ENCODE measurements at places on chromosomes 2 and 18.
A peak's percentile ranks its signal among the peaks of the same experiment; 100 is the strongest.

- DNase-seq, result no peak
Measured at GRCh38 chr2:160432633-160433032, 61.0 kb downstream of the RBMS1 start.

- no peak for DNase-seq
Measured at GRCh38 chr2:141810148-141810547, 320.7 kb downstream of the LRP1B start.

DNA sequence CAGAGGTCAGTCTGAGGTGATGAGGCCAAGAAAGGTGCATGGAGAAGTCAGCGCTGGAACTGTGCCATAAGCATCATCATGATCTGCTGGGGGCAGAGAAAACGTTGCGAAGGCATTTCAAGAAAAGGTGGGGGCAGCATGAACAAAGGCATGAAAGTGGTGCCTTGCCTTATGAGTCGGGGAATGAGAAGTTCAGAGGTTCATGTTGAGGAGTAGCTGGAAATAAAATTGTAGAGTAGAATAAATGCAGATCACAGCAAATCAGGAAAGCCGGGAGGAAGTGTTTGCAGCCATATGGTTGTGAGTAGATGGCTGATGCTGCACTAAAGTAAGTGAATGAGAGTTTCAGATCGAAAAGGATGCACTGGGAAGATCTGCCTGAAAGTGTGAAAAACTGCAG, 72.1 kb upstream of the ARL5A start:
- no peak for DNase-seq

DNA sequence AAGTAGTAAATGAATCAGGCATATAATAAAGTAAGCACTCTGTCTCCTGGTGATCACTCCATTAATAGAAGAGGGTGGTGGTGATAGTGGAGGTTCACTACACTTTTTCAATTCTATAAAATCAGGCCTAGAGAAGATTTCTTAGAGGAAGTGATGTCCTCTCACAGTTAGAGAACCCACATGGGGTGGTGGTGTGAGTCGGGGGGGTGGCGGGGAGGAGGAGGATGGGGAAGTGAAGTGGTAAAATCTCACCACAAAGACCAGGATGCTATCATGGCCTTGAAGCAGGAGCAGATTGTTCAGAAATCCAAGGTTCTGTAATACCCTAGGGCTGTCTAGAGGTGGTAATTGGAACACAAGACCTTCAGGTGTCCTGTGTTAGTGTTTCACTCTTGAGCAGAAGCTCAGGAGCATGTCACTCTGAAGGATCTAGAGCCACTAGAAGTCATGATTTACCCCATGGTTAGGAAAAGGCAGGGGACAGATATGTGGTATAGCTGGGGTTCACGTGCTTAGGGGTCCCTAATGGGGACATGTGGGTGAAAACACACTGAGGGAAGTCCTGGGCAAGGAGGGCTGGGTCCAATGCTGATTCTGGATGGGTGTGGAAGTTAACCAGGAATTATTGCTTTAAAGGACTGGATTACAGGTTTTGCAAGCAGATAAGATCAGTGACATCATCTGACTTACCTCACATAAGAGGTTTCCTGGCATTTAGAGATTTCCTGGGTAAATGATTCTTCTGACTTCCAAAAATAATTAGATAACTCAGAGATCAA, 31.0 kb downstream of the RNF125 start:
- no peak for DNase-seq

DNA sequence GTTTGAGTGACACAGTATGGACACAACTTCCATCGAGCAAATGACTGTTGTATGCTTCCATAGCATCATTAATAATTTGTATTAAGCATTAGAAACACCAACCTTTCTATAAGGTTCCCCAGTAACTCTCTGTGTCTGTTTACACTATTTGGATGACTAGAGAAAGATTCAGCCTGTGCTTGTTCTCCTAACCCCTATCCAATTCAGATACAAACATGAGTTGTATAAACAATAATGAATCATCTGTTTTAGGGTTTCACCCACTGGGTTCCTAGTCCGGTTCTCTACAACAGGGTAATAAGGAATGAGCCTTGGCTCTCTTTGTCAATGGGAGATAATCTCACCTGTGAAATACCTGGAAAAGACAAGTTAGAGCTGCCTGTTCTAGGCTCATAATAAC, 894.1 kb upstream of the PIK3C3 start:
- DNase-seq, result no peak

- DNase-seq, result no peak
Measured at GRCh38 chr18:54335638-54336173, 22.0 kb downstream of the STARD6 start.

- DNase-seq, result no peak
Measured at GRCh38 chr2:15200581-15200980, 360.6 kb downstream of the NBAS start.

- no peak for DNase-seq
Measured at GRCh38 chr18:21110713-21111345, 784 bp downstream of the ROCK1 start.

- DNase-seq, result no peak
Measured at GRCh38 chr2:201698588-201699226, at the start of gene MPP4. Gene MPP4 (minus strand): TSS chr2:201698644. CDS start chr2:201693954, 4,690 bp downstream.

GRCh38 chr2:234606896-234607295, 110.0 kb upstream of the ARL4C start:
- DNase-seq, result no peak

DNA sequence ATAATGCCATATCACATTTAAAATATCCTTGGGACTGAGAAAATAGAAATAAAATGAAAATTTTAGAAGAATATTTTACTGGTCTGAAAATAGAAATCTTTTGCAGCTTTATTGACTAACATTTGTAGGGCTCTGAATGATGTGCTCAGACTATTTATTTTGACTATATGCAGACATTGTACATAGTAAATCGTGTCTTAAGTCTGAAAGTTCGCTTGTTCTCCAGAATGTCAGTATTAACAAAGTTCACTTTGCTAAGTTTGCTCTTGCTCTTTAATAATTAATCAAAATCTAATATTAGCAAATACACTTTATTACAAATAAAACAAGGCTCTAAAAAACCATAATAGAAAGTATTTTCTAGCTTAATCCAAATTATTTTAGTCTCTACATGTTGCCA, 219.8 kb downstream of the WDR7 start:
- DNase-seq, result no peak

GRCh38 chr2:25483607-25484266, 142.0 kb upstream of the DNMT3A start:
- DNase-seq, result no peak

GRCh38 chr18:24006712-24007313, 7.7 kb upstream of the TTC39C start:
- no peak for DNase-seq

- no peak for DNase-seq
Measured at GRCh38 chr2:10359246-10359645, 56.5 kb downstream of the HPCAL1 start.

DNA sequence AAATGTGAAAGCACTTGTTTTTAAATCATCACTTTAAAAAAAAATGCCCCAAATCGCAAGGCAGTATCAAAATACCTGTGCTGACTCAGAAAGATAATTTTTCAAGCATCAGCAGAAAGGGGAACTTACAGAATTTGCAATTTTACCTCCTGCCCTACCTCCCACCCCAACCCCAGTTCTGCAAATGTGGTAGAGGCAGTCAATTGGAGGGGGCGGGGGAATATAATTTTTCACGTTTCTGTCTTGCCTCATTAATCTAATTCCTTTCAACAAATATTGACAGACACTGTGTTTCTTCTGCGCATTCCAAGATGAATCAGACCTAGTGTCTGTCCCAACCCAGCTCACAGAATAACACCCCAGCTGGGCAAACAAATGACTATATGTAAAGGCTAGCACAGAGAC, 76.8 kb downstream of the ALPK2 start:
- no peak for DNase-seq

DNA sequence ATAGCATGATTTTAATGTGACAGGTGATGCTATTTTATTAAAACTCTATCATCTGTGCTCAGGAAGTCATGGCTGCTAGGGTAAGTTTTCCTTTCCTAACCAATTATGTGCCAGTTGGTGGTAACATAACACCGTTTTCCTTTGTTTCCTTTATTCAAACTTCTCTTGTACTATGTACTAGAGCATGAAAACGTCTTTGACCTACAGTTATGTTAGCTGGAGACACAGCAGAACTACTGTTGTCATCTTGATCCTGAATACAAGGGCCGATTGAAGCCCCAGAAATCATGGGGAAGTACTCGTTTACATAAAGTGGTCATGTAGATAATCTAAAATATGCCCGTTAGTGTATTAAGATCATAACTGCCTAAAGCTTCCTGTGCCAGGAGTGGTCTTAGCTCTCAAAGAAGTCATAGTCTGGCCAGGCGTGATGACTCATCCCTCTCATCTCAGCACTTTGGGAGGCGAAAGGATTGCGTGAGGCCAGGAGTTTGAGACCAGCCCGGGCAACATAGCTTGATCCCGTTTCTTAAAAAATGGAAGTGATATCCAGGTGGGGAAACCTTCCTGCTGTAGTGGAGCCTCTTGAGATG, 20.5 kb downstream of the NEDD4L start:
- no peak for DNase-seq

GRCh38 chr2:106057206-106057605, 136.9 kb downstream of the UXS1 start:
- DNase-seq, result no peak

GRCh38 chr2:132392221-132392620, 24.4 kb upstream of the GPR39 start:
- no peak for DNase-seq

GRCh38 chr2:56008661-56009431, 85.3 kb upstream of the EFEMP1 start:
- peak; percentile 30 for DNase-seq

GRCh38 chr18:61910101-61910500, 17.3 kb upstream of the RNF152 start:
- no peak for DNase-seq

GRCh38 chr2:131033786-131034121, 59.5 kb downstream of the FAM168B start:
- no peak for DNase-seq

DNA sequence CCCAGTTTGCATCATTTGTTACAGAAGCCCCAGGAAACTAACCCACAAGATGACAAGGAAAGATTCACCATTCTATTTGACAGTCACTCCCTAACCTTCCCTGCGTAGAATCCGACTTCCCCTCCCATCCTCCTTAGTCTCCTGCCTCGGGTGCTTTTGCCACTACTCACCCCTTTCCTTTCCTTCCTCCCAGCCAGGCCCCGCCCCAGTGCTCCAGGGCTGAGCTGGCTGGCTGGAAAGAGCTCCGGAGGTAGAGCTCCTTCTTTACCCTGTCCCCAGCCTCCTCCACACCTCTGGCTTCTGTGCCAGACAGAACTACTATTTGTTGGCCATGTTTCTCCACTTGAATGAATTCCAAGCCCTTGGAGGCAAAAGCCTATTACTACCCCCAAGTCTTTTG, 317.6 kb upstream of the NCKAP5 start:
- DNase-seq, result no peak

DNA sequence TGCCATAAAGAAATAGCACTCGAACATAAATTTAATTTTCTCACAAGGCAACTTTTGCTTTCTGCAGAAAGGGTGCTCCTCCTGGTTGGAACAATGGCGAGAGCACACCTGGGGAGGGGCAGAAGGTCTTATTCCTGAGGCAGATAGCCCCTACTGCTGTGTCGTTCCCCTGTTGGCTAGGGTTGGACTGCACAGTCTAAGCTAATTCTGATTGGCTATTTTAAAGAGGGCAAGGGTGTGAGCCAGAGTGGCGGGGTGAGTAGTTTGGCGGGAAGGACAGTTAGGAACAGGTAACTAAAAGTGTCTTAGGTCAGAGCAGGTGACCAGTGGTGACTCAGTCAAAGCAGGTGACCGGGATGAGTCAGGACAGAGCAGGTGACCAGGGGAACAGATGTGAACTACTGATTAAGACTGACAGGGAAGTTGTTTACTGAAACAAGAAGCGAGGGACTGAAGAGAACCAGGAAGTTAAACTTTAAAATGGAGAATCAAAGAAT, 49.7 kb upstream of the AGAP1 start:
- DNase-seq, result no peak

GRCh38 chr2:152089238-152089637, 9.6 kb downstream of the CACNB4 start:
- no peak for DNase-seq

DNA sequence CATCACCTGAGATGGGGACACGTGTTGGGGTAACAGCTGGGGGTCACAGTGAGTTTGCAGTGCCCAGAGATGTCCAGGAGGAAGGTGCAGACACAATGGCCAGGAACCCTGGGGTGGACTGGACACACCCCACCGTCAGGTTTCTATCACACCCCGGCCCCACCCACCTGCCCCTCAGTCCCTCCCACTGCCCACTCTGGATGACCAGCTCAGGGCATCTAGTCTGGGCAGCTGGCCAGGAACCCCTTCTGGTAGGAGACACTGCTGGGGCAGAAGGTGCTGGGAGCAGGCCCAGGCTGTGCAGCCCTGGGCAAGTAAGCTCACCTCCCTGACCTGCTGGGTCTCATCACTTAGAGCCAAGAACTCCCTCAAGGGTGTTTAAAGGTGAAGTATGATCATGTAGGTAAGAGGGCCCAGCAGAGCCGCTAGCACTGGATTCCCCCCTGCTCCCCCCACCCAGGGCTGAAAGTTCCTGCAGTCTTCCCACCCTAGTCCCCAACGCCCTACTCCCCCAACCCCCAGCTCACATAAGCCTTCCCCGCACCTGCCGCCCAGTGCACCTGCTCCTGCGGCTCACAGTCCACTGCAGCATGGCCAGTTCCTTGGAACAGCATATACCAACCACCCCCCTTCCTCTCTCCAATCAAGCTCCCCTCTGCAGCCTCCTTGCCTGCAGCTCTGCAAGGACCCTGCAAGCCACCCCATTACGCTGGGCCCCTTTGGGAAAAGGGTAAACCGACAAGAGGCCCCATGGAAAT, 17.3 kb downstream of the BIN1 start:
- no peak for DNase-seq

DNA sequence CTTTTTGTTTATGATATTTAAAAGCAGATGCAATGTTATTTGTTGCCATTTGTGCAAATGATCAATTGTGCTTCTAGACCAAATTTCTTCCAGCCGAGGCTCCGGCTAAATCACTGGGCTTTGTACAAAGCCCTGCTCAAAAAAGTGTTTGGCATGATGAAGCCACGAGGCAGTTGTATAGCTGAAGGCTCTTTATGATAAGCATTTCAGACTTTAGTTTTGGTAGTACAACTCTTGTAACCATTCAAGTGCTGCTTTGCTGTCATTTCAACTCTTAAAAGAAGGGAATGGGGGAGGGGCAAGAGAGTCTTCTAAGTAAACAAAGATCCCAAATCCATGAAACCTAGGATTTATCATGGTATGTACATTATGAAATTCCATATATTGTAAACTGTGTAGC, 3.3 kb upstream of the ZNF532 start:
- no peak for DNase-seq

GRCh38 chr2:175612280-175612679, 389.8 kb downstream of the LNPK start:
- DNase-seq, result no peak

- no peak for DNase-seq
Measured at GRCh38 chr2:173684896-173685459, 280.2 kb downstream of the SP3 start.

DNA sequence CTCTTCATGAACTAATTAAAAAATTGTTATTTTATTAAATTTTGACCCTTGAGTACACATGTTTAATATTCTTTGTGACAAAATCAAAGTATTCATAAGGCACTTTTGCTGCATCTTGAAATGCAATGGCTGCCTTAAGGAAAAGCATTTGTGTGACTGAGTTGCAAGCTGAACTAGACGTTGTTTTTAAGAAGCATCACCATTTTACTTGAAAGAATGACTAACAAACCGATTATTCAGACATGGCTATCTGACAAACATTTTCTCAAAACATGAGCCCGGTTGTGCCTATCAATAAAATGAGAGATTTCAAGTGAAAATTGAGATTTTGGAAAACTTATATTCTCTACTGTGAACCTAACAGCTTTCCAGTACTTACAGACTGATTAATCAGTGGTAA, 2.8 kb downstream of the GCFC2 start:
- DNase-seq, result no peak
